ENCODE measurements at places on chromosomes 13 and 19.

DNA sequence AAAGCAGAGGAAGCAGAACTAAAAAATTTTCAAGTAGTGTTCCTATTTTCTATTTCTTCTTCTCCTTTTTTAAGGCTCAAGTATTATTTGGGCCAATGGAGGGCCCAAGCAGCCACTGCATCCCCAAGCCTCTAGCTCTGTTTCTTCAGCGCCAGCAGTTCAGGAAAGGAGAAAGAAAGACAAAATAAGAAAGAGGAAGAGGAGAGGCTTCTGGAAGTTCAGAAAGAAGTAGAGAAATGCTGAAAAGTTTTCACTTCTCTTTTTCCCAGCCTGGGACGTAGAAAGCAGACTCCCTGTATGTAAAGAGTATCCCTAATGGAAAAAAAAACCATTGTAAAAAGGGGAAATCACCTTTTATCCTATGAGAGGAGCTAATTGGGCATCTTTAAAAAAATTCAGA lies 165.5 kb upstream of the KLF12 start:
- no peaks in the 10 kb centered on the region for H3K36me3 ChIP-seq
- H3K4me3 ChIP-seq, result no peak overlapping the region

GRCh38 chr13:22800526-22801401 lies 380.0 kb upstream of the SGCG start:
- H3K27me3 ChIP-seq, result no peaks in the 10 kb centered on the region
- no peak for DNase-seq
- H3K36me3 ChIP-seq, result no peaks in the 10 kb centered on the region
- no peaks in the 10 kb centered on the region for H3K4me1 ChIP-seq

GRCh38 chr19:2949939-2950285 lies 5.1 kb upstream of the ZNF77 start:
- H3K27ac ChIP-seq, result peak overlapping the region; percentile 86
- no peaks in the 10 kb centered on the region for H3K27me3 ChIP-seq
- H3K4me3 ChIP-seq, result peak overlapping the region; percentile 70
- H3K4me1 ChIP-seq, result peaks cover 26% of the 10 kb centered on the region
- DNase-seq, result no peak
- no peaks in the 10 kb centered on the region for H3K36me3 ChIP-seq

DNA sequence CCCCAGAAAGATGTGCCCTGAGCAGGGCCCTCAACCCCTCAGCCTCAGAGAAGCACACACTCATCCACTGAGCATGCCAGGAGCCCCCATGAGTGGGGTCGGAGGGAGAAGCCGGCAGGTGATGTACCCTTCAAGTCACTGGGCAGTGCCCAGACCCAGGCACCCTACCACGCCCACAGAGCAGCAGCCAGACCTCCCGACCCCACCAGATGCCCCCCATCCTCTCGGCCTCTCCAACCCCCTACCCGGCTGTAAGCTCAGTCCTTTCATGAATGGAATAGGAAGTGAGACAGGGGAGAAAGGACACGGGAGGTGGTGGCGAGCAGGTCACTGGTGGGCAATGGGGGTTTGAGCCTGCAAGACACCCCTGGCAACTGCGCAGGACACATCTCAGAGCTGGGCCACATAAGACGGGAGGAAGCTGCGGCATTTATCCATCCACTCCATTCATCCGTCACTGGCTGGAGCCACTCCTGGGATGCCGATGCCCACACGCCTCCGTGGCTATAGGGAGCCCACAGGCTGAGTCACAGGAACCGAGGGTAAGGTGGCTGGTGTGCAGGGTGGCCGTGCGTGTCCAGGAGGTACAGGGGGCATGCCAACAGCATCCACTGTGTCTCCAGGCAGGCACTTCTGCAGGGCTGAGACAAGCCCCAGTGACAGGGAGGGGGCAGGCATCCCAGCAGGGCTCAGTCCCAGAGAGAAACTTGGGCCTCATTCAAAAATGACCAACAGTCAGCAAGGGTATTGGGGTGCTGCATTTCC lies 23.8 kb upstream of the VSTM2B start:
- peaks cover 32% of the 10 kb centered on the region for H3K27me3 ChIP-seq
- H3K27ac ChIP-seq, result no peak overlapping the region
- no peak overlapping the region for H3K4me3 ChIP-seq
- no peak for DNase-seq

DNA sequence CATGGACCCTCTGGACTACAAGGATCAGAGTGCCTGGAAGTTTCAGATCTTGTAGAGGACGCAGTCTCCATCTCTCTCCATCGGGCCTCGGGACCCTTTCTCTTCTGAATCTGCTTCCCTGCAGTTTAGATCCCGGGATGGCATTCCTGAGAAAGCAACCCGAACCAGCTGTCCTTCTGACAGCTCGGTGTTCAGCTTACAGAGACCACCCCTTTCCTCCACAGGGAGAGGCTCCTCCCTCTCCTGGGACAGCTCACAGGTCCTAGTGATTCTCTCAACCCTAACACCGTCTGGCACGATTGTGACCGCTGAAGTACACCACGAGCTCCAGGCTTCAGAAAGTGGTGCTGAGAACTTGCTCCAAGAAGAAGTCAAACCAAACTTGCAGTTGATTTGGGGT lies 18.2 kb downstream of the CRX start:
- H3K27ac ChIP-seq, result no peak overlapping the region
- no peak overlapping the region for H3K4me3 ChIP-seq
- no peaks in the 10 kb centered on the region for H3K36me3 ChIP-seq
- no peaks in the 10 kb centered on the region for H3K4me1 ChIP-seq
- no peak for DNase-seq
- peaks cover 18% of the 10 kb centered on the region for H3K27me3 ChIP-seq

GRCh38 chr13:24692561-24692960 lies 12.4 kb downstream of the ATP12A start:
- no peaks in the 10 kb centered on the region for H3K36me3 ChIP-seq
- no peak for DNase-seq
- no peaks in the 10 kb centered on the region for H3K4me1 ChIP-seq
- no peak overlapping the region for H3K27ac ChIP-seq
- H3K27me3 ChIP-seq, result peaks cover 6% of the 10 kb centered on the region
- H3K4me3 ChIP-seq, result no peak overlapping the region

- H3K36me3 ChIP-seq, result no peaks in the 10 kb centered on the region
- no peaks in the 10 kb centered on the region for H3K4me1 ChIP-seq
- H3K27ac ChIP-seq, result no peak overlapping the region
- DNase-seq, result no peak
- H3K27me3 ChIP-seq, result no peaks in the 10 kb centered on the region
Observed at GRCh38 chr13:76473552-76474134, 412.6 kb downstream of the KCTD12 start.

DNA sequence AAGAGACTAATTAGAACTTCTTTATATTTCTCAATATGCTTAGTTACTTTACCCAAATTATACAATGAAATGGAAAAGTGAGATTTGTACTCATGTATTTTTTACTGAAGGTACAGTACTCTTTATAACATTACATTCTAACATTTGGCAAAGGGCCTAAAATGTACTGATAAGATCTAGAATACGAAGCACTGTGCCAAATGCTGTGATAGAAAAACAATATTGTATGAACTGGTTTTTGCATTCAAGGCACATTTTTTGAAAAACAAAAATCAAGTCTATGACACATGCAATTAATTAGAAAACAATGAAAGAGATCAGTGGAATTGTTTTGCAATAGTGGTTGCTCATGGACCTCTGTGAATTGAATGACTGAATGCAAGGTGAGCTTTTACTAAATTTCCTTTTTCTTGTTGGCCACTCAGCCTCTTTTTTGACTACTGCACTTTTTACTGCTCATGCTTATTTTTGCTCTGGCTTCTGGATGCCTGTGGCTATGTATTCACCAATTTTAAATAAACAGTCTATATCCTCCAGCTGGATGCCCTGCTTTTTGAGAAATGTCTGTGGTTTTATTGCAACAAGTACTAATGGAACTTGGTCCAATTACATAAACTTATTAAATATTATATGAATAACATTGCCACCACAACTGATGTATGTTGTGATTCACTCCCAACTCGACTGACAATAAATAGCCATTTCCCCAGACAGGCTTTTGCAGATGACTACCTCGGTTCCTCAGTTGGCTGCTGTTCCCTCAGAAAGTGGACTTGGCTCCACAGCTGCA lies 41.4 kb upstream of the OBI1 start:
- H3K4me1 ChIP-seq, result no peaks in the 10 kb centered on the region
- no peak for DNase-seq
- no peaks in the 10 kb centered on the region for H3K36me3 ChIP-seq

GRCh38 chr13:98487016-98487415 lies 89.9 kb downstream of the STK24 start:
- H3K27ac ChIP-seq, result no peak overlapping the region
- no peaks in the 10 kb centered on the region for H3K27me3 ChIP-seq
- no peak for DNase-seq
- no peak overlapping the region for H3K4me3 ChIP-seq

- no peak overlapping the region for H3K27ac ChIP-seq
- no peak overlapping the region for H3K4me3 ChIP-seq
- no peaks in the 10 kb centered on the region for H3K27me3 ChIP-seq
- H3K36me3 ChIP-seq, result no peaks in the 10 kb centered on the region
- no peaks in the 10 kb centered on the region for H3K4me1 ChIP-seq
Observed at GRCh38 chr13:108681986-108682575, 52.7 kb downstream of the MYO16 start.

- no peak overlapping the region for H3K4me3 ChIP-seq
- DNase-seq, result no peak
- no peaks in the 10 kb centered on the region for H3K27me3 ChIP-seq
- no peaks in the 10 kb centered on the region for H3K36me3 ChIP-seq
- H3K4me1 ChIP-seq, result no peaks in the 10 kb centered on the region
Observed at GRCh38 chr13:93614776-93615175, 388.2 kb downstream of the GPC6 start.

GRCh38 chr13:94256721-94257120 lies 222.8 kb downstream of the DCT start:
- H3K27ac ChIP-seq, result no peak overlapping the region
- no peak overlapping the region for H3K4me3 ChIP-seq
- no peaks in the 10 kb centered on the region for H3K27me3 ChIP-seq
- no peaks in the 10 kb centered on the region for H3K36me3 ChIP-seq

GRCh38 chr13:32316028-32316339 lies 676 bp downstream of the BRCA2 start:
- no peaks in the 10 kb centered on the region for H3K36me3 ChIP-seq
- DNase-seq, result no peak
- H3K4me1 ChIP-seq, result peaks cover 8% of the 10 kb centered on the region
- H3K4me3 ChIP-seq, result peak overlapping the region; percentile 98
- no peaks in the 10 kb centered on the region for H3K27me3 ChIP-seq
- H3K27ac ChIP-seq, result peak overlapping the region; percentile 99

DNA sequence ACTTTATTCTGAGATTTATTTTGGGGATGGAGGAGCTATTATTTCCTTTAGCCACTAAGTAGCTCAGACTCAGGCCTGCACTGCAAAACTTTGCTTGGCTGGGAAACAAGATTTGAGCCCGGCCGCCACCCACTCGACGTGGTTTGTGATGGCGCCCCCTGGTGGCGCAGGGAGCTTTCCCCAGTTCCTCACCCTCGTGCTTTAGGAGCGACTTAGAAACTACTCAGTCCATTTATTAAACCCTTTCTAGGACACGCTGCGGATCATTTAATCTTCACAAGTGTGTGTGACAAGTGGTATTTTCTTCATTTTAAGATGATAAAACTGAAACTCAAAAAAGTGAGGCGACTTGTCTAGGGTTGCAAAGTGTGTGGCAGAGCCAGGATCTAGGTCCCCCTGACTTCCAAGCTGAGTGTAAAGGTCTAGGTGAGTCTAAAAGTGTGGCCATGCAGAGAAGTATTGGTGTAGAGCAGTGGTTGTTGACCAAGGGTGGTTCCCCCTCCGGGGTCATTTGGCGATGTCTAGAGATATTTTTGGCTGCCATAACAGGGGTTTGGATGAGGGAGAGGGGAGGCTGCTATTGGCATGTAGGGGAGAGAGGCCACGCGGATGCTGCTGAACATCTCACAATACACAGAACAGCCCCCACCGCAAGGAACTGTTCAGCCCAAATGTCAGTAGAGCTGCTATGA lies 2.2 kb downstream of the CXCL17 start:
- H3K27ac ChIP-seq, result no peak overlapping the region
- DNase-seq, result peak; percentile 94
- no peaks in the 10 kb centered on the region for H3K27me3 ChIP-seq
- no peaks in the 10 kb centered on the region for H3K36me3 ChIP-seq

- no peaks in the 10 kb centered on the region for H3K4me1 ChIP-seq
- no peak for DNase-seq
- no peak overlapping the region for H3K27ac ChIP-seq
- H3K27me3 ChIP-seq, result no peaks in the 10 kb centered on the region
- H3K4me3 ChIP-seq, result no peak overlapping the region
Observed at GRCh38 chr13:43243711-43244110, 220.3 kb downstream of the DNAJC15 start.

GRCh38 chr13:28528848-28529247 lies 33.9 kb upstream of the FLT1 start:
- H3K4me3 ChIP-seq, result no peak overlapping the region
- H3K27me3 ChIP-seq, result peaks cover 66% of the 10 kb centered on the region
- no peak overlapping the region for H3K27ac ChIP-seq
- DNase-seq, result no peak

- no peak for DNase-seq
- no peak overlapping the region for H3K27ac ChIP-seq
- no peak overlapping the region for H3K4me3 ChIP-seq
- no peaks in the 10 kb centered on the region for H3K27me3 ChIP-seq
Observed at GRCh38 chr13:97112446-97113152, 109.5 kb upstream of the MBNL2 start.

GRCh38 chr13:106275446-106276032 lies 259.9 kb downstream of the EFNB2 start:
- no peaks in the 10 kb centered on the region for H3K27me3 ChIP-seq
- no peaks in the 10 kb centered on the region for H3K4me1 ChIP-seq
- no peak overlapping the region for H3K4me3 ChIP-seq
- H3K27ac ChIP-seq, result no peak overlapping the region
- H3K36me3 ChIP-seq, result no peaks in the 10 kb centered on the region

DNA sequence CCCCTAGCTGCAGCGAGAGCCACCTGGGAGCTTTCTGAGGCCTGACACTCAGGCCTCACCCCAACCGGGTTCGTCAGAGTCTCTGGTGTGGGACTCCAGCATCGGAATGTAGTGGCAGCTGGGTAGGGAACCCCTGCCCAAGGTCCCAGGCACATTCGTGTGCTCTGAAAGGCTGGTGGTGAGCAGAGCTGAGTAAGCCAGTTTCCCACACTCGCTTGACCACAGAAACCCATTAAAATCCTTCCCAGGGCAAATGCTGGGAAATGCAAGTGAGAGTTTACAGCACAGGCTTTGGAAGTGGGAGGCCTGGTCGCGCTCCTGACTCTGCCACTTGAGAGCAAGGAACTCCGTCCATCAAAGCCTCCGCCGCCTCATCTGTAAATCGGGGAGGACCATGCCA lies 4.2 kb downstream of the TRAPPC6A start:
- DNase-seq, result no peak
- H3K4me1 ChIP-seq, result peaks cover 74% of the 10 kb centered on the region
- H3K27ac ChIP-seq, result peak overlapping the region; percentile 10
- H3K4me3 ChIP-seq, result no peak overlapping the region

GRCh38 chr13:45711951-45712350 lies 9.8 kb downstream of the CBY2 start:
- no peak overlapping the region for H3K27ac ChIP-seq
- no peaks in the 10 kb centered on the region for H3K36me3 ChIP-seq
- no peaks in the 10 kb centered on the region for H3K27me3 ChIP-seq
- H3K4me3 ChIP-seq, result no peak overlapping the region
- H3K4me1 ChIP-seq, result no peaks in the 10 kb centered on the region

DNA sequence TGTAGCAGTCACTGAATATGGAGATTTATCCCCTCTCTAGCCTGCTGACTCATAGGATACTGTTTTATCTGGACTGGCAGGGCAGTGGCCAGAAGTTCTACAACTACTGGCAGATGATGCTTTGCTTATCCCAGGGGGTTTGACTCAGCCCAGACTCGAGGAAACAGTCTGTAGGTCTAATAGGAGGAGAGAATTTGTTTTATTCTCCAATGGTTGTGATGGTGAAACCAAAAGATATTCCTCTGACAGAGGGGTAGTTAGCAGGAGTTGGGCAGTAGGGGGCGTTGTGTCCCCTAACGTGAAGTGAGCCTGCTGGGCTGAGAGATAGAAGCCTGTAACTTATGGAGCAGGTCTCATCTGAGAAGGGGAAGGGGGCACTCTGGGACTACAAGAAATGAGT lies 74.9 kb downstream of the WTIP start:
- no peak overlapping the region for H3K27ac ChIP-seq
- no peaks in the 10 kb centered on the region for H3K4me1 ChIP-seq
- DNase-seq, result no peak
- no peaks in the 10 kb centered on the region for H3K27me3 ChIP-seq
